ENCODE measurements at places on chromosomes 13 and 19. TPM values are rescaled to one million over a fixed set of nuclear protein-coding genes. Genes with fewer than 3 reads are reported as not detected.

DNA sequence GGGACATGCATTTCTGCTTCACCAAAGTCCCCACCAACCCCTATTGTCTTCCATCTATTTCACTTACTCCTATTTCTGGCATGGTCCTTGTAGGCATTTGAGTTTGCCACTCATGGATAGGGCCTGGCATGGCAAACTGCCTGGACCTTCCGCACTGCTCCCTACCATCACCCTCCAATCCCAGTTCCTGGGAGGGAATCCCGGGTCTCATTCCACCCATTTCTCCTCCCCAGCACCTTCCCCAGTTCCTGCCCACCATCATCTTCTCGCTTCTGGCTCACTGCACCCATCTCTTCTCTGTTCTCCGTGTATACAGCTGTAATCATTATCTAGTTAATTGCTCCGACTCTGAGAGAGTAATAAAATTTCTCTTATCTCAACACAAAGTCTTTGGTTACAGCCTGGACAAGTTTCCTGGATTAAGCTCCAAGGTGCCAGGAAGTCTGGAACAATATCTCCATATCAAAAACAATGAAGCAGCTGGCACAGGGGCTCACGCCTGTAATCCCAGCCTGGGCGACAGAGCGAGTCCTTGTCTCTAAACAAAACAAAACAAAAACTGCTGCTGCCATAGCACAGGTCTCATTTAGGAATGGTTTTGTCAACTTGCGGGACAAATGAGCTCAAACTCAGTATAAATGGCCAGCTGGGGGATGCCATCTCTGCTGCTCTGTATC is 17.0 kb upstream of the COX7A1 start:
- no peaks in the 10 kb centered on the region for H3K27me3 ChIP-seq
- no peak for DNase-seq

GRCh38 chr19:42129399-42130253 is 2.6 kb downstream of the POU2F2 start:
- H3K36me3 ChIP-seq: no peaks in the 10 kb centered on the region
- H3K4me1 ChIP-seq: peaks cover 12% of the 10 kb centered on the region
- peaks cover 17% of the 10 kb centered on the region for H3K27me3 ChIP-seq
- no peak overlapping the region for H3K4me3 ChIP-seq
- H3K27ac ChIP-seq: no peak overlapping the region

DNA sequence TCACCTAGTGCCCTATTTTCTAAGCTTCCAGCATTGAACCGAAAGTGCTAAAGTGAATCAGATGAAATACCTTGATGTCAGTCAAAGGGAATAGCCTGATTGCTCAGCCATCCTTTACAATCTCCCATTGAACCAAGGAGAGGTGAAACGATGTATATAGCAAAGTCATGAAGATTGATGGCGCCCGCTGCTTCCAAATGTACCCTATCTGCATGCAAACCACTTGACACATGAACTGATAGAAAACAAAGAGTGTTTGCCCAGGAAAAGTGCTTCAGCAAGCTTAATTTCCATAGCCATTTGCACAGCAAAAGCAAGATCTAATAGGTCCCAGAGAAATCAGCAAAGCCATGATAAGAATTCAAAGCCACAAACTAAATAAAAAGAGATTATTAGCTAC is 624.9 kb upstream of the PCDH9 start:
- peaks cover 2% of the 10 kb centered on the region for H3K4me1 ChIP-seq
- H3K36me3 ChIP-seq: no peaks in the 10 kb centered on the region
- H3K27ac ChIP-seq: no peak overlapping the region
- DNase-seq: no peak

- peaks cover 6% of the 10 kb centered on the region for H3K36me3 ChIP-seq
- H3K4me1 ChIP-seq: peaks cover 8% of the 10 kb centered on the region
- peak overlapping the region; percentile 20 for H3K4me3 ChIP-seq
- H3K27me3 ChIP-seq: no peaks in the 10 kb centered on the region
- no peak overlapping the region for H3K27ac ChIP-seq
- DNase-seq: no peak
Measured at GRCh38 chr19:1929021-1929742, 11.8 kb upstream of the CSNK1G2 start.

- H3K27me3 ChIP-seq: no peaks in the 10 kb centered on the region
- peak; percentile 41 for DNase-seq
- H3K4me3 ChIP-seq: peak overlapping the region; percentile 20
Measured at GRCh38 chr13:38624822-38625221, 62.1 kb upstream of the FREM2 start.

DNA sequence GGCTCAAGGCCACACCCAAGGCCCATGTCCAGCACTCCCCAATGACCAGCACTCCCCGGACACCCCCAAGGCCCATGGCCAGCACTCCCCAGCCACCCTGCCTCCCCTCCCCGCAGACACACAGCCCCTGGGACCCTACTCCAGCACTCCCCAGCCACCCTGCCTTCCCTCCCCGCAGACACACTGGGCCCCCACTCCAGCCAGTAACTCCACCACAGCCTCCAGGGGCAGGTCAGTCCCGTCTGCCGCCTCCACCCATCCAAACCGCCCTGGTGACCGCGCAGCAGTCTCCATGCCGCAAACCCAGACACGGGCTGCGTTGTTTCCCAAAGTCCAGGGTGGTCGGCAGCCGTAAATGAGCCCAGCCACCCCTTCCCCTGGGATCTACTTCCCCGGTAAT is 70.7 kb downstream of the SPACA7 start:
- DNase-seq: no peak
- H3K4me3 ChIP-seq: no peak overlapping the region
- 0 out of 2 replicates have a peak, but pooled peaks cover 2% of the 10 kb centered on the region for H3K27me3 ChIP-seq
- no peaks in the 10 kb centered on the region for H3K36me3 ChIP-seq
- H3K27ac ChIP-seq: no peak overlapping the region

DNA sequence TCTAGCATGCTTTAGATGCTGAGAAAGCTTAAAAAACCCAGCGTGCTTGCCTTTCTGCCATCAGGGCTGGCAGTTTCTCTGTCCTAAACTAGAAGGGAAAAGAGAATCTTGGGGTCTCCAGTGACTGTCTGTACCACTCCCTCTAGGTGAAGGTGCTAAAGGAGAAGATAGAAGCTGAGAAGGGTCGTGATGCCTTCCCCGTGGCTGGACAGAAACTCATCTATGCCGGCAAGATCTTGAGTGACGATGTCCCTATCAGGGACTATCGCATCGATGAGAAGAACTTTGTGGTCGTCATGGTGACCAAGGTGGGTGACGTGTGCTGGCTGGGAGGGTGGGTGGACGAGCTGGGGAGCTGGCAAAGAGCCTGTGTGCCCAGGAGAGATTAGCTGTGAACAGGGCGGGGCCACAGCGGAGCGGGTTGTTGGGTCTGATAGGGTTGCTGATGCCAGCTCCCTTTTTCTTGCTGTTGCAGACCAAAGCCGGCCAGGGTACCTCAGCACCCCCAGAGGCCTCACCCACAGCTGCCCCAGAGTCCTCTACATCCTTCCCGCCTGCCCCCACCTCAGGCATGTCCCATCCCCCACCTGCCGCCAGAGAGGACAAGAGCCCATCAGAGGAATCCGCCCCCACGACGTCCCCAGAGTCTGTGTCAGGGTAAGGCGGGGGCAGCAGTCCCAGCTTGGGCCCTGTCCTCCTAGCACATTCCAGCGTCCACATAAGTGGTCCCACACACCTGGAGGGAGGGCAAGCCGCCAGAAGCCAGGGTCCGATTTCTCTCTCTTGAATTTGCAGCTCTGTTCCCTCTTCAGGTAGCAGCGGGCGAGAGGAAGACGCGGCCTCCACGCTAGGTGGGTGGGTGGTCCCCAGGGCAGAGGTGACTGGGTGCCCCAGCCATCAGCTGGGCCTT is 2.3 kb downstream of the RAD23A start:
- peaks cover 42% of the 10 kb centered on the region for H3K36me3 ChIP-seq
- H3K4me3 ChIP-seq: 0 out of 2 replicates have a peak overlapping the region, but pooled peaks have one; percentile 89
- no peak for DNase-seq
- H3K4me1 ChIP-seq: no peaks in the 10 kb centered on the region

DNA sequence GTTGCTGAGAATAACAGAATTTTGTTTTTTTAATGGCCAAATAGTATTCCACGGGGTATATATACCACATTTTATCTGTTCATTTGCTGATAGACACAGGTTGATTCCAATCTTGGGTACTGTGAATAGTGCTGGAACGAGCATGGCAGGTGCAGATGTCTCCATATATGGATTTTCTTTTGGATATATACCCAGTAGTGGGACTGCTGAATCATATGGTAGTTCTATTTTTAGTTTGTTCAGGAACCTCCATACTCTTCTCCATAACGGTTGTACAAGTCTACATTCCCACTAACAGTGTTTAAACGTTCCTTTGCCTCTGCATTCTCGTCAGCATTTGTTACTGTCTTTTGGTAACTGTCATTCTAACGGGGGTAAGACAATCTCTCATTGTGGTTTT is 17.3 kb downstream of the ANKRD10 start:
- no peak overlapping the region for H3K27ac ChIP-seq
- DNase-seq: no peak
- no peak overlapping the region for H3K4me3 ChIP-seq
- H3K36me3 ChIP-seq: peaks cover 12% of the 10 kb centered on the region
- H3K4me1 ChIP-seq: no peaks in the 10 kb centered on the region

GRCh38 chr19:29908963-29909944 is 32.8 kb upstream of the URI1 start:
- no peaks in the 10 kb centered on the region for H3K36me3 ChIP-seq
- no peak overlapping the region for H3K4me3 ChIP-seq
- H3K4me1 ChIP-seq: no peaks in the 10 kb centered on the region
- no peaks in the 10 kb centered on the region for H3K27me3 ChIP-seq
- no peak for DNase-seq

DNA sequence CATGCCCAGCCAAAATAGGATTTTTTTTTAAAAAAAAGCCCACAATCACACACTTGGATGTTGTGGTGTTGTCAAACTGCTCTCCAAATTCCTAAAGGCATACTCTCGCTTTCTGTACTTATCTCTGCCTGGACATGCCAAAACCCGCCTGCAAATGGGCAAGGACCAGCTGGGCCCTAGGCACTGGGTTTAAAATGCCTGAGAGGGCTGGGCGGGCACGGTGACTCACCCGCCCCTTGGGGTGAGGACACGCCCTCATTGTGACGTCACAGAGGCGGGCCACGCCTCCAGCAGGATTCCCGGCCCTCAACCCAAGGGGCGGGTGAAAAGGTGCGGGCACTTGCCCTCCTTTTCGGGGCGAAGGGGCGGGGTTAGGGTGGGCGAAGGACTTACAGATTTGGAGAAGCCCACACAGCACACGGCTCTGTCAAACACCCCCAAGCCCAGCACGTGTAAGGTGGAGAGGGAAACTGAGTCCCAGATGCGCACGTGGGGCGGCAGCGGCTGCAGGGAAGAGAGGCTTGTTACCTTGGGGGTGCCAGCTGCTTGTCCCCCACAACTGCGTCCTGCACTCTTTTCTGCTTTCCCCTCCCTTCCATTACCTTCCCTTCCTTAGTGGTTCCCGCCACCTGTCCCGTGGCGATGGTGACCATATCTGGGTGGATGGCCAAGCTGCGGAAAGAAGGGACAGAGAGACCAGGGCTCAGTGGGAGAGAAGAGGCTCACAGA is 6.6 kb downstream of the EML2 start:
- no peaks in the 10 kb centered on the region for H3K27me3 ChIP-seq
- peak; percentile 99 for DNase-seq
- 0 out of 2 replicates have a peak overlapping the region, but pooled peaks have one; percentile 1 for H3K27ac ChIP-seq
- peak overlapping the region; percentile 31 for H3K4me3 ChIP-seq

- H3K27ac ChIP-seq: no peak overlapping the region
- H3K4me1 ChIP-seq: no peaks in the 10 kb centered on the region
- H3K4me3 ChIP-seq: no peak overlapping the region
- DNase-seq: no peak
- no peaks in the 10 kb centered on the region for H3K36me3 ChIP-seq
- H3K27me3 ChIP-seq: no peaks in the 10 kb centered on the region
Measured at GRCh38 chr13:33045851-33046592, 29.8 kb downstream of the KL start.

- no peaks in the 10 kb centered on the region for H3K36me3 ChIP-seq
- no peak overlapping the region for H3K27ac ChIP-seq
- peaks cover 13% of the 10 kb centered on the region for H3K4me1 ChIP-seq
- H3K4me3 ChIP-seq: no peak overlapping the region
- H3K27me3 ChIP-seq: peaks cover 24% of the 10 kb centered on the region
Measured at GRCh38 chr13:112208656-112209055, 141.7 kb downstream of the SOX1 start.

DNA sequence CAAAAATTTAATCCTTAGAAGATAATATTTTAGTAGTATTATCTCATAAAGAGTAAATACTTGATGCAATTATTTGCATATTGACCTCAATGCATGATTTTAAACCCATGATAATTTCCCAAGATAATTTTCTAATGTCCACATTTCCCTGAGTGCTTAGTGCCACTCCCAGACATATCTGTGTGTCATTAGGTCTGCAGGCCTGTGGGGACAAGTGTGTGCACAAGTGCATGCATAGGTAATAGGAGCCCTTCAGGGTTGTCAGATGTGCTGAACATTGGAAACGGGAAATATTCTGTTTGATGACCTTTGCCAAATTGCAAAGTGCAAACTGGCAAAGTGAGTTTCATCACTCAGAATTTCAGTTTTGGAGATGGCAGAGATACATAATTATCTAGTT is 369.9 kb downstream of the KLF5 start:
- no peaks in the 10 kb centered on the region for H3K36me3 ChIP-seq
- no peaks in the 10 kb centered on the region for H3K4me1 ChIP-seq
- H3K4me3 ChIP-seq: no peak overlapping the region

DNA sequence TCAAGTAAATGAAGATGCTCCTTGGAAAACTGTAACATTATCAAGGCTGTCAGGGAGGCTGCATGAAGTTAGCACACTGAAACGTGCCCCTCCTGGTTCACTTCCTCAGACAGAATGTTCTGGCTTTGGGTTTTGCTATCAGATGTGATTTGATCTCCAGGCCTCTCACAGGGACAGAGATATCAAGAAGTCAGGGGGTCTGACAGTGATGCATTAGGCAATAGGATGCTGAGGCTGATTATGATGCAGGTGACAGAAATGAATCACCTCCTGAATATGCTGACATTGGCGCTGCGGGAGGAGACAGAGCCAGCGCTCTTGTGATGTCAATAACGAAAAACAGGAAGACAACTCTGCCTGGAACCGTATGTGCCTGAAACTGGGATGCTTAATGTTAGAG is 278.5 kb downstream of the DCT start:
- no peaks in the 10 kb centered on the region for H3K27me3 ChIP-seq
- no peak overlapping the region for H3K27ac ChIP-seq
- no peaks in the 10 kb centered on the region for H3K4me1 ChIP-seq
- no peaks in the 10 kb centered on the region for H3K36me3 ChIP-seq
- DNase-seq: no peak

- DNase-seq: no peak
- H3K36me3 ChIP-seq: no peaks in the 10 kb centered on the region
- H3K4me3 ChIP-seq: no peak overlapping the region
- H3K27ac ChIP-seq: no peak overlapping the region
- H3K4me1 ChIP-seq: peaks cover 4% of the 10 kb centered on the region
Measured at GRCh38 chr13:113729187-113730019, 29.6 kb upstream of the TMEM255B start.

- H3K27ac ChIP-seq: no peak overlapping the region
- H3K4me3 ChIP-seq: no peak overlapping the region
- no peaks in the 10 kb centered on the region for H3K36me3 ChIP-seq
- no peak for DNase-seq
- H3K4me1 ChIP-seq: peaks cover 11% of the 10 kb centered on the region
- no peaks in the 10 kb centered on the region for H3K27me3 ChIP-seq
Measured at GRCh38 chr19:15280915-15281683, 48.9 kb upstream of the EPHX3 start.

- H3K27me3 ChIP-seq: no peaks in the 10 kb centered on the region
- H3K36me3 ChIP-seq: no peaks in the 10 kb centered on the region
- no peak overlapping the region for H3K27ac ChIP-seq
- no peaks in the 10 kb centered on the region for H3K4me1 ChIP-seq
- no peak for DNase-seq
- no peak overlapping the region for H3K4me3 ChIP-seq
Measured at GRCh38 chr13:68066879-68067513, 836.9 kb upstream of the PCDH9 start.

The ZFR2 gene
- 14.5 TPM for total RNA-seq

The RFPL4A gene
- total RNA-seq: not detected

The CASP14 gene
- not detected for total RNA-seq

The CD177 gene
- 4.2 TPM for total RNA-seq

The OVOL3 gene
- total RNA-seq: not detected

Measured in H1 (cell line).